Tibial artery (tissue), 4 donors: ENCODE measurements at places on chromosomes 6 and 20.

- DNase-seq = no peak
Observed at GRCh38 chr6:134515986-134516385, 198.1 kb upstream of the SGK1 start.

DNA sequence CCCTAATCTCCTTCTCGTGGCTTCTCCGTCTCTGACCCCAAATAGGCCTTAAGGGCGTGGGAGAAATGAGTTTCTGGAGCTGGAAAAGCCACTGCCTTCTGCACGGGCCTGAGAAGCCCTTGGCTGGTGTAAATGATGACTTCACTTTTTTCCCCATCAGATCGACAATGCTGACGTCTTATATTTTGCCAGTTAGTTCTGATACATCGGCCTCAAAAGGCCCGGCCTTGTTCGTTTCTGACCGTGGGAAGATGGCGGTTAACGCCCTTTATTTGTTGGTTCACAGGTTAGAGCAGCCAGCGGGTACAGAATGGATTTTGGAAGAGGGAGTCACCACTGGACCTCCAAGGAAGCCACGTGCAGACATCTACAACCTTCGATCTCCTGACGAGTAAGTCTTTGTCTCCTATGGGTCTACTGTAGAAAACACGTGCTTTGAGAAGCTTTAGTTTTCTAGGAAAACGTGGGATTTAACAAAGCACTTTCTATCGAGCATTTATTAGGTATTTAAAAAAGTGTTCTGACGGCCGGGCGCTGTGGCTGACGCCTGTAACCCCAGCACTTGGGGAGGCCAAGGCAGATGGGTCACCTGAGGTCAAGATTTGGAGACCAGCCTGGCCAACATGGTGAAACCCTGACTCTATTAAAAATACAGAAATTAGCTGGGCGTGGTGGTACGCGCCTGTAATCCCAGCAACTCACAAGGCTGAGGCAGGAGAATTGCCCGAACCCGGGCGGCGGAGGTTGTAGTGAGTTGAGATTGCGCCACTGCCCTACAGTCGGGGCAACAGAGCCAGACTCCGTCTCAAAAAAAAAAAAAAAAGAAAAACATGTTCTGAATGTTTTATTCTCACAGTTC lies 1.2 kb upstream of the ZNFX1 start:
- DNase-seq = no peak

- no peak for DNase-seq
Observed at GRCh38 chr6:57263739-57264138, 41.6 kb upstream of the RAB23 start.

DNA sequence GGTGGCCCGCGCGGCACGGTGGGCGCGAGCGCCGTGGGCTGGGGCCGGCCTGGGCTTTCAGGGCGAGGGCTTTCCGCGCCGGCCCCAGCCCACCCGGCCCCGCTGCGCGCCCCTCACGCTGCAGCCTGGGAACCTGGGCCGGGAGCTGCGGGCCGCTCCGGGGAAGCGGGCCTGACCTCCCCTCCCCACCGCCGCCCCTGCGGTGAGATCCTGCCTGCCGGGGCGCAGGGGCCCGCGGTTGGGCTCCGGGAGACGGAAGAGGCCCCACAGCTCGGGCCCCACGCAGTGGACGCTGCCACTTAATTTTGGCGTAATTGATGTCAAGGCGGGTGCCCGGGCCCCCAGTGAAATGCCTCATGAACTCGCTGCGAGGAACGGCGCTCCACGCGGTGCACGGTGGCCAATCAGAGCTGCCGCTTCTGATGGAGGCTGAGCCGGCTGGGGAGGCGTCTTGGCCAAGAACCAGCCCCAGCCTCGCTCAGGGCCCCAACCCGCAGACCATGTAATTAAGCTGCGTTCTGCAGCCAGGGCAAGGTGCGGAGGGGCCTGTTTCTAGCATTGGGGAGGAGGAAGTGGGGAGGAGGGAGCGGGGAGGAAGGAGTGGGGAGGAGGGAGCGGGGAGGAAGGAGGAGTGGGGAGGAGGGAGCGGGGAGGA lies 96.1 kb upstream of the BHLHE23 start:
- DNase-seq = peak; percentile 56

- no peak for DNase-seq
Observed at GRCh38 chr6:128307671-128308070, 212.7 kb downstream of the PTPRK start.

- no peak for DNase-seq
Observed at GRCh38 chr20:5809495-5809894, 59.3 kb downstream of the SHLD1 start.

DNA sequence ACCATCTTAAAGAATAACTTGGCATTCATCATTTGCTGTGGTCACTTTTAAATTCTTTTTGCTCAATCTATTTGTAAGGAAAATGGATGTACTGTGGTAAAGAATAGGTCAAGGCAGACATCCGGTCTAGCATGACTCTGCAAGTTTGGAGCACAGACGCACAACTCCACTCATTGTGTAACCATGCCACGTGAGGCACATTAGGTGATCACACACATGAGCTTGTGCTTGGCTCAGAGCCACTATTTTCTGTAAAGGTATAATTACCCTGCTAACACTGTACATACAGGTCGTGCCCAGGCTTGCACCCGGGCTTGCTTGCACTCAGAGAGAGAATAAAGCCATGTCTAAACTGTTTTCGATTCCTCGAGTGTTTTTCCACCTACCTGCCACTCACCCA lies 1289.1 kb upstream of the ADGRB3 start:
- no peak for DNase-seq

DNA sequence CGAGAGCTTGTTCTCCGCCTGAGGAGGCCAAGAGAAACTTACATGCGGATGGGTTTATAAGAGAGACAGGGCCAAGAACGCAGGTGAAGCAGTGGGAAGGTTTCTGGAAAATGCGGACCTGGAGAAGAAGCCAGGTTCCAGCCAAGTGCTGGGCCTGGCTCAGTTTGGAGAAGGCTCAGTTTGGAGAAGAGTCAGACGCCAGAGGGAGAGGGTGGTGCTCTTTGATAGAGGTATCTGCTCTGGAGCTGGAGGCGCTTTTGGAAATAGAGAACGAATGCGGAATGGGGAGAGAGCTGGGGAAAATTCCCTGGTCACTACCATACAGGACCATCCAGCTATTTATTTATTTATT lies 753 bp downstream of the RSPH9 start:
- no peak for DNase-seq

GRCh38 chr20:33418033-33418432 lies 16.7 kb upstream of the CDK5RAP1 start:
- no peak for DNase-seq

GRCh38 chr6:38631186-38631783 lies 8.4 kb downstream of the BTBD9 start:
- DNase-seq = no peak

- peak; percentile 88 for DNase-seq
Observed at GRCh38 chr20:51366155-51366886, 176.2 kb downstream of the NFATC2 start.

DNA sequence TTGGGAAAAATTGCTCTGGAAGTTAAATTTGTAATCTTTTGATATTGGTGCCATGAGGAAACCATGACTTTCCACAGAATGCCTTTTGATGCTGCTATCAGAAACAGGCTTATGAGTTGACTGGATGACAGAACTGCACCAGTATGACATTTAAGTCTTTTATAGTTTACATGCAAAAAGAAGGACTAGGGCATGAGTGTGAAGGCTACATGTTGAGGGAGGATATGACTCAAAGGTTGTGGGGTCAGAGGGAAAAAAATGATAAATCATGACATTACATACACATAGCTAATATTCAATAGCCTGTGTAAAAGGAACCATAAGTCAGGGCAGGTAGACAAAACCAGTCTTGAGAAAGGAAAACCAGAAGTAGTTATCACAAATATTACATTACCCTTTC lies 182.2 kb downstream of the COL12A1 start:
- no peak for DNase-seq

- no peak for DNase-seq
Observed at GRCh38 chr20:59515906-59516209, 88.5 kb upstream of the PHACTR3 start.

- DNase-seq = no peak
Observed at GRCh38 chr6:136866872-136867416, 44.6 kb downstream of the PEX7 start.

- DNase-seq = peak; percentile 28
Observed at GRCh38 chr20:32034581-32035425, 17.2 kb upstream of the HCK start.

DNA sequence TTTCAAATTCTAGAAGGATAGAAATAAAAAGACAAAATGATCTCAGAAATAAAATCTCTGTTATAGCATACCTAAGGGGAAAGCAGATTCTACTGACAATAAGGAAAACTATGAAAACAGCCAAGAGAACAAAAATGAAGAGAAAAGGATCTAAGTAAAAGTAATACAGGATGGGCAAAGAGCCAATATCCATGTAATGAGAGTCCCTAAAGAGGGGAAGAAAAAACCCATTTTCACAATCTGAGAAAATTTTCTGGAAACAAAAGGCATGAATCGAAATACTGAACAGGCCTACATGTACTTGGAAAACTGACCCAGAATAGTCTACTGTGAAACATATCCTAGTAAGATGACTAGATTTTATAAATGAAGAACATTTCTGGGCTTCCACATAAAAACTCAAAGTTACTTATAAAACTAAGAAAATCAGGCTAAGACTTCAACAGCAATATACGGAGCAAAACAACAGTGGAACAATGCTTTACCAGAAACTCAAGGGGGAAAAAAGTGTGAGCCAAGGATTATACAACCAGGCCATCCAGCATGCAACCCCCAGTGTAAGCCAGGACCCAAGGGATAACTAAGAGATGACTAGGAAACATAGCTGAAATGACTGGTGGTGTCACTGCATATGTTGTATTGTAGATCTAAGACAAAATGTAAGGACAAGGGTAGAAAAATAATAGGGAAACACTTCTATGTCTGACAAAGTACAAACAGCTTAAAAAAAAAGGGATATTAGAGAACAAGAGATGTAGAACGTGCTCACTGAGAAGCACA lies 10.2 kb downstream of the NAPB start:
- no peak for DNase-seq

- no peak for DNase-seq
Observed at GRCh38 chr20:16363506-16364319, 209.5 kb downstream of the KIF16B start.

GRCh38 chr6:7115543-7116231 lies 7.9 kb downstream of the RREB1 start:
- no peak for DNase-seq

DNA sequence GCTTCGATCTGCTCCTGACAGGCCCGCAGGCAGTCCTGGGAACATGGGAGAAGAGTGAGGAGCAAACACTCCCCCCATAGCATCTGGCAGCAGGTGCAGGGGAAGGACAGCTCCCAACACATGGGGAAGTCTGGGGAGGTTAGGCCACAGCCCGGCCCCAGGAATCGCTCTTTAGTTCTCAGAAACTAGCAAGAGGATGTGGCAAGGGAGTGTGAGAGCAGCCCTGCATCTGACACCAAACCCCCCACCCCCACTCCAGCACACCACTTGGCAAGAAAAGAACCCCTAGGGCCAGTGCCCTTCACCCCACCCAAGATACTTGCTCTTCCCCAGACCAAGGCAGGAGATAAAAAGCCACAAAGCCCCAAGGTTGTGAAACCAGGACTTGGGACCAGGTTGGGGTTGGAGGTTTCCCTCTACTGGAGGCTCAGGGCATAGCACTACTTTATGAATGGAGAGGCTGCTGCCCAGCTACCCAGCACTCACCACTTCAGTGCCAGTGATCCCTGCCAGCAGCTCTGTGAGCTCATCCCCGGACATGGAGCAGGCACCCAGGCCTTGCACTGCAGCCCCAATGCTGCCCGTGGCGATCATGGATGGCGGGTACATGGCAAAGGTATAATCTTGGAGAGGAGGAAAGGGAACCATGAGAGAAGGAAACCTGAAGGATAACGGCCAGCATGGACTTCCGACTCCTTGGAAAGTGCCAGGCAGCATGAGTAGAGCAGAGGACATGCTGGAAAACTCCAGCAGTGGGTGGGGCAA lies 5.4 kb downstream of the CCND3 start:
- peak; percentile 53 for DNase-seq

DNA sequence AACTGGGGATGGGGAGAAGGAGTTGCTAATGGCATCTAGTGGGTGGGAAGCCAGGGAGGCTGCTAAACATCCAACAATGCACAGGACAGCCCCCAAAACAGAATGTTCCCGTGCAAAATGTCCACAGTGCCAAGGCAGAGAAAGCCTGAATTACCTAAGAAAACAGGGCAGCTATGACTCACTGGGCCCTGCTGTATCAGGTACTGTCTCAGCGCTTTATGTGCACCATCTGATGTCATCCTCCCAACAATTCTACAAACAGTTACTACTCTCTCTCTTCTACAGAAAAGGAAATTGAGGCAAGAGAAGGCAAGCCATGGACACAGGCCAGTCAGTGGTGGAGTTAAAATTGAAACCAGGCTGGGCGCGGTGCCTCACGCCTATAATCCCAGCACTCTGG lies 3.1 kb downstream of the YTHDF1 start:
- DNase-seq = no peak

- no peak for DNase-seq
Observed at GRCh38 chr20:35264755-35265154, 13.2 kb downstream of the MMP24OS start.

GRCh38 chr20:42678895-42679294 lies 510.8 kb downstream of the PTPRT start:
- no peak for DNase-seq

GRCh38 chr20:2752567-2753460 lies 47.6 kb downstream of the CPXM1 start:
- no peak for DNase-seq

DNA sequence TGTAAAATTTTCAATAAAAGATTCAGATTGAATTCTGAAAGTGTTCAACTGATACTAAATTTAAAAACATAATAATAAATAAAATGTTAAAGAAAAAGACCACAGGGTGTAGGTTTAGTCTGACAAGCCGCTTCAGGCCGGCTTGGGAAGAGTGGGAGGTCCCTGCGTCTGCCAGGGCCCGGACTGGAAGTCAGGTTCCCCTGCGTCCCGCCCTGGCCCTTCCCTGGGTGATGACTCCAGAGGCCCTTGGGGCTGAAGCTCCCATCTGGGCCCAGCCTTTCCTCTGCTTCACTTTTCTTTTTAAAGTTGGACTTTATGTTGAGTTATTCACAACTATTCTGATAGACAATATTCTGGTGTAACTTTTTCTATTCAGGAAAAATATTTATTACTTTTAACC lies 93.3 kb downstream of the SMOC2 start:
- DNase-seq = no peak

GRCh38 chr20:48662711-48663110 lies 165.1 kb downstream of the PREX1 start:
- DNase-seq = no peak

DNA sequence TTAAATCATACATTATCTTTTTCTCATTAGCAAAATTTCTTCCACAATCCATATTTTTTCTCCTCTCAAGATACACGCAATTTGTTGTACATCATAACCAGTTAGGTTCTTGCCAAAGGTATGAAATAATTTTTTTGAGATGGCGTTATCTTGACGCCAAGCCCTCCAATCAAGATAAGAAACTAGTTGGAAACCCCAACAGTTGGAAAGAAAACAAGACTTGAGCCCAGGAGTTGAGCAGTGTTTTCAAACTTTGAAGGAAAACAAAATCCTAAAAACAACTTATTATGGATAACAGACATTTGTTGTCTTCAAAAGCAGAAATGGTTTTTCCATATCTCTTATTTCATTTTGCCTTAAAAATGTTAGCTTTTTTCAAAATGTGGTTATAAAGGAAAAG lies 184.8 kb downstream of the SLC24A3 start:
- no peak for DNase-seq
